ENCODE measurements at places on chromosomes 7 and 10.

DNA sequence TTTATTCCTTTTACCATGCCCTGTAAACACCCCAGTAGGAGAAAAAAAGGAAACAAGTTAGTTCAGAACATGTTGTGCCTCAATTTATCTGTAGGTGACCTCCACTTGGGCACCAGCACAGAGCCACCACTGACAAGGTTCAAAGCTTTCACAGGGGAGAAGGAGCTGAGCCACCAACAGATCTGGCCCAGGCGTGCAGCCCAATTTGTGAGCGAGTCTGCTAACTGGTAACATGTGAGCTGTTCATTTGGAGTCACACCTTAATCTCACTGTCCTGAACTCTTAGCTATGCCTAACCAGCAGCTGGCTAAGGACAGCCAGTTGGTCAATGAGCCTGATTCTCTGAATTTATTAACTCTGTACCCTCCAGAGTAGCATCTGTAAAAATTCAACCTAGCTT lies 78.4 kb upstream of the CAMK2B start:
- no peak for DNase-seq

GRCh38 chr10:104103956-104104355 lies 18.0 kb upstream of the SFR1 start:
- no peak for DNase-seq

DNA sequence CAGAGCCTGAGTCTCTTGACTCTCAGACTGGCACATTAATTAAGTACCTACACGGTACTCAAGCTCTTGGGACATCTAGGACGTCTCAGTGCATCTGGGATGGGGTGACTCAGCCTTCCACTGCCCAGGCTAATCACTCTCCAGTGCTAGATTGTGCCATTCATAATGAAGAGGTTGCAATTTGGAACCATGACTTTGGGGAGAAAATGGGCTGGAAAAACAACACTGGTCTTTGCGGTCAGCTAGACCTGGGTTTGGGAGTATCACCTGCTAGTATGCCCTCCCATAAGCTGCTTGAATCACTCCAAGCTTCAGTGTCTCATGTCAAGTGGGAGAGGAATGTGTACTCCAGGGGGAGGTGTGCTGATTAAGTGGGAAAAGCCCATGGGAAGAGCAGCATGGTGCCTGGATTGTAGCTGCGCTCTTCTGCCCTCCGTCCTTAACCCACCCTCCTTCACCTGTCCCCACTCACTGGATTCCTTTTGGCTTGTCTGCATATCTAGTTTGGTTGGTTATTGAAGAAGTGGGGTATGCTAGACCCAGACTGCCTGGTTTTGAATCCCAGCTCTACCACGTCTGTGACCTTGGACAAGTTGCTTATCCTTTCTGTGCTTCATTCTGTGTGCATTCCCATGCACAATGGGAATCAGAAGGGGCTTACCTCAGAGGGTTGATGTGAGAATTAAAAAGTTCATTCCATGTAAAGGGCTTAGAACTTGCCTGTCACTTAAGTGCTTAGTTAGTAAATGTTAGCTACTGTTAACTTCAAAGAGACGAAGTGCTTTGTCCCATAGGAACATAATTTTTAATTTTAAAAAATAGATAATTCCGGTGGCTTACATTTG lies 3.8 kb downstream of the NFE2L3 start:
- DNase-seq: no peak

- DNase-seq: no peak
Measured at GRCh38 chr7:77866370-77866769, 67.8 kb downstream of the PHTF2 start.

- DNase-seq: no peak
Measured at GRCh38 chr7:359226-359765, 69.3 kb downstream of the FOXL3 start.

GRCh38 chr10:46546591-46547540 lies 9.6 kb downstream of the GPRIN2 start:
- DNase-seq: no peak

DNA sequence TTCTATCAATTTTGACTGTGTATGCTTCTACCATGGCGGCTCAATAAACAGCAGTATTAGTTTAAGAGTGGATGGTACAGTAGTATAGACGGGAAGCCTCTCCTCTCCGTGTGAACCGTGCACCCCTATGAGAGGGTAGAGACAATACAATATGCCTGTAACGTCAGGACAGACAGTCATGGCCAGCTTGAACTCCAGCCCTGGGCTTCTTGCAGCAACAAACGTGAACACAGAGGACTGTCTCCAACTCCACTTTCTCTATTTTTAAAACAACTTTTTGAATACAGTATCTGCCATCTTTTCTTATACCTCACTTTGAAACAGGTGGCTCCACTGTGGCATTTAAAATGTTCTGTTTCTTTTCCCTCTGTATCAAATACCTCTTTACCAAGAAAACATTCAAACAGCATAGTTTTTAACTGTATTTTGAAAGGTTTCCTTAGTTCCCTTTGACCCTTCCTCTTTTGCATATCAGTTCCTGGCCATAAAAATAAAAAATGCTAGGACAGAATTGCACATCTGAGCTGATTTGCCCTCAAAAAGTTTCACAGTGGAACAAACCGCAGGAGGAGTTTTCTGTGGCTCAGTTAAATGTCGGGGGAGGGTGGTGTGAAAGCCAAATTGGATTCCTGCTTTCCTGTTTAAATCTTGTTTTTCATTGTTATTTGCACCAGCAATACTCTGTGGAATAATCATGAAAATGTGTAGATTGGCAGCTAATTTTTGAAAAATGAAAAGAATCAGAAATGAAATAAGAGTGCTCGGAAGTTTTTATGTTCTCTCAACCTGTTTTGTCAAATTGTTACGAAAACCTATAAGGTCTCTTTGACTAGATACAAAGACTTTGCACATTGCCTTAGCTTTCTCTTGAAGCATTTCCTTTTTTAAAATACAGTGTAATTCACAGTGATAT lies 8.0 kb downstream of the IKZF1 start:
- no peak for DNase-seq

DNA sequence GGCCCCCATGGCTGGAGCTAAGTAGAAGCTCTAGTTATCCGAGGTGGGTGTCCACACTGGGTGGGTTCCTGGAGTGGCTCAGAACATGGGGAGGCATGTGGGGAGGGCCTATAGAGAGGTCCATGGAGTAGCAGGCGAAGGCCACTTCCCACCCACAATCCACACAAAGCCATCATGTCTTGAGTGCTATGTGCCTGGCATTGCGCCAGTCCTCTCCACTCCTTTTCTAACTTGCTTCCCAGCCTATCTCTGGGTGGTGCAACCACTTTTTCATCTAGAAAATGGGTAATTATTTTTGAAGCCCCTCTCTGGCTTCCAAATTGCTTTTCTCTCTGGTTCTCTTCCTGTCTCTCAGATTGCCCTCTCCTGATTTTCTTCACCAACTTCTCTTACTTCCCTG lies 263.6 kb downstream of the PHTF2 start:
- no peak for DNase-seq

GRCh38 chr10:104515678-104516199 lies 125.4 kb upstream of the SORCS3 start:
- no peak for DNase-seq

DNA sequence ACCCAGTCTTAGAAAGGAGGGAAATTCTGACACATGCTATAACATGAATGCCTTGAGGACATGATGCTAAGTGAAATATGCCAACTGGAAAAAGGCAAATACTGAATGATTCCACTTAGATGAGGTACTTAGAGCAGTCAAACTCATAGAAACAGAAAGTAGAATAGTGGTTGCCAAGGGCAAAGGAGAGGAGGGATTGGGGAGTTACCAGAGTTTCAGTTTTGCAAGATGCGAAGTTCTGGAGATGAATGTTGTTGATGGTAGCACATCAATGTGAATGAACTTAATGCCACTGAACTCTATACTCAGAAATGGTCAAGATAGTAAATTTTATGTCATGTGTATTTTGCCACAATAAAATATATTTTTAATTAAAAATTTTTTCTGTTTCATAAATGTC lies 38.9 kb downstream of the DRGX start:
- DNase-seq: no peak

DNA sequence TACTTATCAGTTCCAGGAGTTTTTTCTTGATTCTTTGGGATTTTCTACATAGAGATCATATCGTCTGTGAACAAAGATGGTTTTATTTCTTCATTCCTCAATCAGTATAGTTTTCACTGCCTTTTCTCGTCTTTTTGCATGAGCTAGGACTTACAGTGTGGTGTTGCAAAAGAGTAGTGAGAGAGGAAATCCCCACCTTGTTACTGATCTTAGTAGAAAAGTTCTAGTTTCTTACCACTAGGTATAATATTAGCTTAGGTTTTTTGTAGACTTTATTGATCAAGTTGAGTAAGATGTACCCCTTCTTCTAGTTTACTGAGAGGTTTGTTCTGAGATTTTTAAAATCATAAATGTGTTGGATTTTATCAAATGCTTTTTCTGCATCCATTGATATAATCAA lies 123.3 kb downstream of the TMEM26 start:
- DNase-seq: no peak

- peak; percentile 16 for DNase-seq
Measured at GRCh38 chr7:98399890-98400541, 874 bp downstream of the BAIAP2L1 start.

- DNase-seq: no peak
Measured at GRCh38 chr10:126872768-126873167, 32.5 kb upstream of the DOCK1 start.

GRCh38 chr10:22550732-22551131 lies 163.6 kb downstream of the PIP4K2A start:
- DNase-seq: no peak

- DNase-seq: no peak
Measured at GRCh38 chr10:36266923-36267322, 624.8 kb upstream of the FZD8 start.

- DNase-seq: no peak
Measured at GRCh38 chr7:1434891-1435670, 24.2 kb downstream of the MICALL2 start.

- no peak for DNase-seq
Measured at GRCh38 chr10:51638737-51639136, 60.7 kb downstream of the CSTF2T start.

- DNase-seq: no peak
Measured at GRCh38 chr10:91162050-91162494, 58.4 kb upstream of the PCGF5 start.
